PC-3 (cell line): ENCODE measurements at places on chromosomes 7 and 10. TPM values are rescaled to one million over a fixed set of nuclear protein-coding genes. Genes with fewer than 3 reads are reported as not detected.

Gene ADAM12
- total RNA-seq = 3.4 and 9.4 TPM in 2 replicates

Gene CUL2
- total RNA-seq = 119 and 129 TPM in 2 replicates

Gene CDNF
- 1.2 TPM in 1 of 2 replicates, not detected in the other for total RNA-seq

- peaks cover 77% of the 10 kb centered on the region for H3K36me3 ChIP-seq
- no peaks in the 10 kb centered on the region for H3K27me3 ChIP-seq
- H3K4me1 ChIP-seq = no peaks in the 10 kb centered on the region
- no peak for DNase-seq
Measured at GRCh38 chr7:128311013-128311412, 32.7 kb downstream of the RBM28 start.

DNA sequence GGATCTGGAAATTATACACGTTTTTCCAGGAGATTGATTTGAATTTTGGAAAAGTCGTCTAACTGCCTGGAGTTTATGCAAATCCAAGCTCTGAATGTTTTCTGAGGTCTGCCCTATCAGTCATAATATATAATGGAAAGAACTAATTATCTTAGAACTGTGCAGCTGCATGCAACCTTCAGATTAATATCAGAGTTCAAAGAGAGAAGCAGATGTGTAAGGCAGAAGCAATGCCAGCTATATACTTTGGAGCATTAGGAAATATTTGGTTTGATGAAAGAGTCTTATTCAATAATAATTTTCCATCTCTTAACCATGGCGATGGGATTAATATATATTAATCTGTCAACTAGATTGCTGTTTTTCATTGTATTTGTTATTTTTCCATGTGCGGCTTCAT is 500.9 kb downstream of the NEBL start:
- H3K4me3 ChIP-seq = no peak overlapping the region
- no peak for DNase-seq
- no peaks in the 10 kb centered on the region for H3K36me3 ChIP-seq
- no peaks in the 10 kb centered on the region for H3K4me1 ChIP-seq

DNA sequence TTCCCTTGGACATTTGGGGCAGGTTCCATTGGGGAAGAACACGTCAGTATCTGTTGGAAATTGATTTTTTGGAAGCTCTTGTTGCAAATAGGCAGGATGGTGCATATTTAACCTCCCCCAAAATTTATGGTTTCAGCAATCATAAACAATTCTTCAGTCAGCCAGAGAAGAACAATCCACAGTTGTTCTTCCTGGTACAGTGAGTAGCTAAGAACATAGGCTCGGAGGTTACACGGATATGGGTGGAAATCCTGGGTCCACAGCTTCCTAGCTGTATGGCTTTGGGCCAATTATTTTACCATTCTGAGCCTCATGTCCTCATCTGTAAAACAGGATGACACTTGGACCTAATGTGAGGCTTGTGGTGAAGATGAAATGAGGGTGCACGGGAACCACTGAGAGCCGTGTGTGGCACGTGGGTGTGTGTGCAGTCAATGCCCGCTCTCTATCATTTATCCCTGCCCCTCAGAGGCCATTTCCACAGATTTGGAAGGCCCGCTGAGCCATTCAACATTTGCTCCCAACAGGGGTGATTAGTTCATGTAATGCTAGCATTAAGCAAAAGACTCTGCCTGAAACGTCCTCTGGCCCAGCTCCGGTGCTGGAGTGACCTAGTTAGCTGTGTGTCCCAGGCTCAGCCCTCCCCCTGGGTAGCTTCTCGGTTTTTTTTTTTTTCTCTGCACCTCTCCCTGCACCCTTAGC is 9.7 kb downstream of the CAMK1D start:
- no peaks in the 10 kb centered on the region for H3K4me1 ChIP-seq
- no peak overlapping the region for H3K4me3 ChIP-seq
- no peaks in the 10 kb centered on the region for H3K27me3 ChIP-seq
- H3K27ac ChIP-seq = no peak overlapping the region

DNA sequence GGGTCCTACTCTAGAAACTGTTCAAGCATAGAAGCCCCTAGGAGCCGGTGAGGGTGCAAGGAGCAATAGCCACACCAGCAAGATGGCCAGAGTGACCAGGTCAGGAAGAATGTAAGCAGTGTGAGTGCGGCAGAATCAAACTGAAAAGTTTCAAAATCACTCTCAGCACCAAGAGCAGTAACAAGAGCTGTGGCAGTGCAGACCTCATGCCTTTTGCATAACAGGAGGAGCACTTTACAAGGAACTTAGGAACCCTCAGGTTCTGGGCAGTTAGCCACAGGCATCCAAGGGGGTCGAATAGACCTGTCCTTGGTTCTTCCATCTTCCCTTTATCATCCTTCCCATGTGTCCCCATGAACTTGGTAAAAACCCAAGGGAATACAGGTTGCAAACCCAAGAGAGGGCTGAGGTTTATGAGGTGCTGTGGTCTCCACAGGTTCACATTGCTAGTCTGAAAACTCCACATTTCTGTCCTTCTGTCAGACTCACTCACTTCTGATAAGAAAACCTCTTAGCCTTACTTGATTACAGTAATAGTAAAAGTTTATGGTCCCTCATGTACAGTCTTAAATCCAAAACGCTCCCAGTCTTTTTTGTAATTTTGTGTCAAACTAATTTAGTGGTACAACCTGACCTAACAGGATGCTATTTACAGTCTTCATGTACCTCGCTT is 78.4 kb downstream of the PON1 start:
- H3K27me3 ChIP-seq = no peaks in the 10 kb centered on the region
- no peak overlapping the region for H3K27ac ChIP-seq
- no peaks in the 10 kb centered on the region for H3K36me3 ChIP-seq
- H3K4me1 ChIP-seq = peaks cover 4% of the 10 kb centered on the region; the same call in 1 of the 2 replicates

- H3K36me3 ChIP-seq = peaks cover 47% of the 10 kb centered on the region
- H3K27ac ChIP-seq = no peak overlapping the region
- no peaks in the 10 kb centered on the region for H3K4me1 ChIP-seq
Measured at GRCh38 chr7:149586646-149587645, 89.3 kb upstream of the ZNF746 start.
